ENCODE measurements at places on chromosomes 4 and X.

DNA sequence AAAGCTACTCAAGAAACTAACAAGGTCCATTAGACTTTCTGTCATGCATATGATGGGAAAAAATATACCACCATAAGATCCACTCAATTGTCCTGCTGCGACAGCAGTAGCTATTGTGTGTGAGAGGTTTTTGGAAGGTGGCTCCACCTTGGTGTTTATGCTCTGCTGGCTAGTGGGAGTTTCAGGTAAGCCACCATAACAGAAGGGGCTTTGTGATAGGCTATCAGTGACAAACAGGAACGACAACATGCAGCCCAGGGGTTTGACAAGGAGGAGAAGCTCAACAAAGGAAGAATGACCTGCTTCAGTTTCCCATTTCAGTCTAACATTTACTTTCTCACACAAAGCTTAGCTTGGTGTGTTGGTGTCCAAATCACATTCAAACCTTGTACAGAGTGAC is 182.6 kb downstream of the ATOH1 start:
- no peak overlapping the region for H3K4me3 ChIP-seq
- H3K27ac ChIP-seq: no peak overlapping the region
- DNase-seq: no peak
- no peaks in the 10 kb centered on the region for H3K36me3 ChIP-seq

DNA sequence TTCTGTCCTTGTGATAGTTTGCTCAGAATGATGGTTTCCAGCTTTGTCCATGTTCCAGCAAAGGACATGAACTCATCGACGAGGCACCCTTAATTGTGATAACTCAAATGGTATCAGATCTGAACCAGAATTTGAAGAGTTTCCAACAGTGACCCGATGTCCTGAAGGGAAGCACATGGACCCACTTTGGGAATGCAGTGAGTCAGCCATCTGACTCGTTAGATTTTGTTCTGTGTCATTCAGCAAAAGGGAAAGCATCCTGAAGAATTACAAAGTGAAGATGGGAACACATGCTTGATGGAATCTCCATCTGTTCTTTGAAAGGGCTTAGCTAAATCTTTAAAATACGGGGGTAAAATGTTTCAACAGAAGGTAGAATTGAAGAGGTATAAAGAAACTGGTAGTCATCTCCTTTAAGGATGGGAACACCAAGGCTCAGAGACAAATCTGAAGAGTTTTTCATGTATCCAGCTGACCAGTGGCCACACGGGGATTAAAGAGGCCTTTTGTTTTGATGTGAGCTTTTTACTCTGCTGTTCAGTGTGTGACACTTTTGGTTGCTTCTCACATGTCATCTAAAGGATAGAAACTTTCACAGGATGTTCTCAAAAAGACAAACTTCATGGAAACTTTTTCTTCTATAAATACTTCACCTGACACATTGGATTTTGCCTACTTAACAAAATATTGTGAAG is 393.8 kb downstream of the INPP4B start:
- H3K27me3 ChIP-seq: no peaks in the 10 kb centered on the region
- no peaks in the 10 kb centered on the region for H3K36me3 ChIP-seq
- H3K4me1 ChIP-seq: peaks cover 14% of the 10 kb centered on the region
- no peak overlapping the region for H3K27ac ChIP-seq
- DNase-seq: no peak
- no peak overlapping the region for H3K4me3 ChIP-seq

- H3K36me3 ChIP-seq: peaks cover 14% of the 10 kb centered on the region
- H3K27me3 ChIP-seq: no peaks in the 10 kb centered on the region
- DNase-seq: no peak
- peaks cover 25% of the 10 kb centered on the region for H3K4me1 ChIP-seq
- H3K27ac ChIP-seq: peak overlapping the region; percentile 99
Observed at GRCh38 chrX:45400027-45400779, 199.5 kb upstream of the DIPK2B start.

- peaks cover 5% of the 10 kb centered on the region for H3K4me1 ChIP-seq
- no peaks in the 10 kb centered on the region for H3K36me3 ChIP-seq
- no peaks in the 10 kb centered on the region for H3K27me3 ChIP-seq
- no peak for DNase-seq
- H3K27ac ChIP-seq: no peak overlapping the region
Observed at GRCh38 chr4:36282503-36283030, 1.2 kb downstream of the DTHD1 start.

DNA sequence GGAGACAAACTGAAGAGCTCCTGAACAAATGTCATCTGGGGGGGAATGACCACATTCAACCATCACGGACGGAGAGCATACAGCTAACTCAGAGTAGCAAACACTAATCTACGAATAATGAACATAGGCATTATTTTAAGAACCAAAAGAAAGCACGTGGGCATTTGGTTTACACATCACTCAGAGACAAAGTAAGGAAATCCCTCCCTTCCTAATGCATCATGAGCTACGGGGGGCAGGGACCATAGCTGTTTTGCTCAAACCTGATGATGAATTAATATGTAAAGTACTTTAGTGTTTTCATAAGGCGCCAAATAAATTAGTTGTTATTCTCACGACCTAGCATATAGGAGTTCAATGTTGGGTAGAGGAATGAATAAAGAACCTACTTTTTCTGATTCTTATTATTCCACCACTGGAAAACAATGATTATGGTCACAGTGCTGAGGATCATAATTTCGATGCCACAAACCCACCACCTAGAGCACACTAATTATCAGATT is 11.7 kb upstream of the TMEM156 start:
- no peaks in the 10 kb centered on the region for H3K36me3 ChIP-seq
- peak overlapping the region; percentile 91 for H3K27ac ChIP-seq
- DNase-seq: no peak
- H3K4me3 ChIP-seq: peak overlapping the region; percentile 77

- peaks cover 38% of the 10 kb centered on the region for H3K36me3 ChIP-seq
- H3K4me1 ChIP-seq: peaks cover 44% of the 10 kb centered on the region
- no peaks in the 10 kb centered on the region for H3K27me3 ChIP-seq
- H3K27ac ChIP-seq: peak overlapping the region; percentile 74
Observed at GRCh38 chrX:13763489-13763888, 28.9 kb downstream of the OFD1 start.

DNA sequence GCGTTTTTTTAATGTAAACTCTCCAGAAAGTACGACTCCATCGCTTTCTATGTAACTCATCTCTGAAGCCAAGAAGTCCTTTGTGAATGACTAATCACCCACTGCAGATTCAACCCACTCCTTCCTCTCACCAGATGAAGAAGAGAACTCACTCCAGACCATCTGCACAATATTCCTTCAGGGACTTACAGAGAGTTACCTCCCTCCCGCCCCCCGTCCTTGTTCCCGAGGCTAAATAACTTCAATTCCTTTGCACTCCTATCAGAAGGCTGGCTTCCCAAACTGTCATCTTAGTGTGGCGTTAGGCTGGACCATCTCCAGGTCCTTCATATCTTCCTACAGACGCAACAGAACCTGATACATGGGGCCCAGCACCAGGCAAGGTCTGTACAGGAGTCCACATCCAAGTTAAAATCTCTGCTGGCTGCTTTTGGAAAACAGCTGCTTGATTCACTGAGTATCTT is 82.4 kb downstream of the AFAP1 start:
- peaks cover 16% of the 10 kb centered on the region for H3K36me3 ChIP-seq

DNA sequence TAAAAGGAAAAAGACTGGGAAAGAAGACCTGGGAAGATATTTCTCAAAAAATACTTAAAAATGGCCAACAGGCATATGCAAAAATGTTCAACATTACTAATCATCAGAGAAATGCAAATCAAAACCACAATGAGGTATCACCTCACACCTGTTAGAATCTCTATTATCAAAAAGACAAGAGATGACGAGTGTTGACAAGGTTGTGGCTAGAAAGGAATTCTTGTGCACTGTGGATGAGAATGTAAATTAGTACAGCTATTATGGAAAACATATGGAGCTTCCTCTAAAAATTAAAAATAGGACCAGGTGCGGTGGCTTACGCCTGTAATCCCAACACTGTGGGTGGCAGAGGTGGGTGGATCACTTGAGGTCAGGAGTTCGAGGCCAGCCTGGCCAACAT is 50.0 kb downstream of the C4orf46 start:
- peaks cover 10% of the 10 kb centered on the region for H3K4me1 ChIP-seq
- no peak overlapping the region for H3K27ac ChIP-seq
- DNase-seq: no peak
- no peak overlapping the region for H3K4me3 ChIP-seq
- no peaks in the 10 kb centered on the region for H3K27me3 ChIP-seq

DNA sequence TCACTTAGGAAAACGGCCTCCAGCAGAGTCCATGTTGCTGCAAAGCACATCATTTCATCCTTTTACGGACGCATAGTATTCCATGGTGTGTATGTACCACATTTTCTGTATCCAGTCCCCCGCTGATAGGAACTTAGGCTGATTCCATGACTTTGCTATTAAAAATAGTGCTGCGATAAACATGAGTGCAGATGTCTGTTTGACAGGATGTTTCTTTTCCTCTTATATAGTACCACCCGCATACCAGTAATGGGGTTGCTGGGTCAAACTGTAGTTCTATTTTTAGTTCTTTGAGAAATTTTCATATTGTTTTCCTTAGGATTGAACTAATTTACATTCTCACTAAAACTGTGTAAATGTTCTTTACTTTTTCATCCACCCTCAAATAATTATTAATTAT is 50.5 kb downstream of the VEGFC start:
- H3K36me3 ChIP-seq: no peaks in the 10 kb centered on the region
- no peak for DNase-seq
- H3K4me3 ChIP-seq: no peak overlapping the region
- H3K4me1 ChIP-seq: no peaks in the 10 kb centered on the region
- no peaks in the 10 kb centered on the region for H3K27me3 ChIP-seq

DNA sequence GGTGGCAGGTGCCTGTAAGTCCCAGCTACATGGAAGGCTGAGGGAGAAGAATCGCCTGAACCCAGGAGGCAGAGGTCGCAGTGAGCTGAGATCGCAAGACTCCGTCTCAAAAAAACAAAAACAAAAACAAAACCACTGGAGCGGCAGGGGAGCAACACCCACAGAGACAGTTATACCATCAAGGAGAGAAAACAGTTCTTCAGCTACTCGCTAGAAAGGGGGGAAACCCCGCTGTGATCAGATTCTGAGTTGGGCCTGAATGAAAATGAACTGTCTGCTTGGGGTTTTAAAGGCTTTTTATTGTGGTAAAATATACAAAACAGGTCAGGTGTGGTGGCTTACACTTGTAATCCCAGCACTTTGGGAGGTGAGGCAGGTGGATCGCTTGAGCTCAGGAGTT is 16.8 kb upstream of the IRAK1 start:
- H3K4me1 ChIP-seq: peaks cover 64% of the 10 kb centered on the region
- H3K4me3 ChIP-seq: no peak overlapping the region
- H3K27me3 ChIP-seq: no peaks in the 10 kb centered on the region

- H3K4me1 ChIP-seq: peaks cover 15% of the 10 kb centered on the region
- no peak for DNase-seq
- no peaks in the 10 kb centered on the region for H3K27me3 ChIP-seq
- H3K4me3 ChIP-seq: no peak overlapping the region
- H3K27ac ChIP-seq: no peak overlapping the region
Observed at GRCh38 chrX:136687457-136687856, 39.5 kb downstream of the CD40LG start.

DNA sequence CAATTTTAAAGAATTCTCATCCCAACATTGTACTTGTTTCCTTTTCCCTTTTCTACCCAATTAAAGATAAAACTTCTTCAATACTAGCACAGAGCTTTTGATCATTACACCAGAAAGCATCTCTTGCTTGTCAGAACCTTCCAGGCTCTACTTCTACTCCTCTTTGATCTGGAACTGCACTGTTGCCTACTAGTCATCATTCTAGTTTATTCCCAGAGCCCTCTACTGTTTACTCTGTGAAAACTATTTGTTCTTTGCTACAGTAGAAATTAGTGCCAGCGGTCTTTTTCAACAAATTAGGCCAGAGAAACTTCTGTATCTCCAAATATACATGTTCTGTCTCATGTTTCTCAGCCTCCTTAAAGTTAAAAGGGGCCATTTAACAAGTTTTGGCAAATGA is 46.8 kb upstream of the TMPRSS11F start:
- no peak overlapping the region for H3K27ac ChIP-seq
- H3K36me3 ChIP-seq: peaks cover 29% of the 10 kb centered on the region
- no peak overlapping the region for H3K4me3 ChIP-seq
- no peaks in the 10 kb centered on the region for H3K4me1 ChIP-seq

- no peaks in the 10 kb centered on the region for H3K4me1 ChIP-seq
- H3K27me3 ChIP-seq: no peaks in the 10 kb centered on the region
- H3K36me3 ChIP-seq: 0 out of 2 replicates have a peak, but pooled peaks cover 3% of the 10 kb centered on the region
- no peak for DNase-seq
Observed at GRCh38 chr4:141195095-141195707, 25.5 kb upstream of the ZNF330 start.

DNA sequence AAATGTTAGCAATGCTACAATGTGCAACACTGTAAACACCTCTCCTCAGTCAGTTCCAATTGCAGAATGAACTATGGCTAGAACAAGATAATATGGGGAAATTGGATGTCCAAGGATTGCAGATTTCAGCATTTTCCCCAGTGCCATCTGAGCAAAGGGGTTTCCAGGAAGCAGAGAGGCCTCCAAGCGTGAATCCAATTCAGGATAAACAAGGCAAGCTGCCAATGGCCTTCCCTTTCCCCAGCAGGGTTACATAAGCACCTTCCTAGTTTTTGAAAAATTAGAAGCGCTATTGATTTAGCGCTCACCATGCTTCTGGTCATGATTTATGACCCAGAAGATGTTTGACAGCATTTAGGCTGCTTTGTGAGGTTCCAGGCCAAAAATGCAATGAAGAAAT is 223.0 kb upstream of the GATB start:
- H3K27me3 ChIP-seq: peaks cover 3% of the 10 kb centered on the region
- H3K27ac ChIP-seq: no peak overlapping the region
- peaks cover 4% of the 10 kb centered on the region for H3K36me3 ChIP-seq
- peaks cover 4% of the 10 kb centered on the region for H3K4me1 ChIP-seq
- no peak overlapping the region for H3K4me3 ChIP-seq

DNA sequence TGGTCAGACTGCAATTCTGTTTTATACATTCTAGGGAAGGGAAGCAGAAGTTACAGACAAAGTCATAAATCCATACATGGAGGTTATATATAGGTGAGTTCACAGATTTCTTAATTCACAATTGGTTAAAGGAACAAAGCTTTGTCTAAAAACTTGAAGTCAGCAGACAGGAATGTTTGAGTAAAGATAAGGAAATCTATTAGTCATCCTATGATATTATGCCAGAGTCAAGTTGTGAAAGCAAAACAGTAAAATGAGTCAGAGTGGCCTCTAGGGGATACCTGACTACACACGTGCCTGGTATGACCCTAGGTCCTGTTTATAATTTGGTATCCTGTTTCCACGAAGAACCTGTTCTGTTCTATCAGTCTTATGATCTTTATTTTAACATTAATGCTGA is 31.5 kb downstream of the ACTRT1 start:
- no peak overlapping the region for H3K27ac ChIP-seq
- H3K4me3 ChIP-seq: no peak overlapping the region
- no peaks in the 10 kb centered on the region for H3K27me3 ChIP-seq
- H3K36me3 ChIP-seq: peaks cover 15% of the 10 kb centered on the region
- DNase-seq: no peak
